Type B pancreatic cell (in vitro differentiated cells): ENCODE measurements at places on chromosomes 1 and 21. TPM values are rescaled to one million over a fixed set of nuclear protein-coding genes. Genes with fewer than 3 reads are reported as not detected.
A peak's percentile ranks its signal among the peaks of the same experiment; 100 is the strongest.

DNA sequence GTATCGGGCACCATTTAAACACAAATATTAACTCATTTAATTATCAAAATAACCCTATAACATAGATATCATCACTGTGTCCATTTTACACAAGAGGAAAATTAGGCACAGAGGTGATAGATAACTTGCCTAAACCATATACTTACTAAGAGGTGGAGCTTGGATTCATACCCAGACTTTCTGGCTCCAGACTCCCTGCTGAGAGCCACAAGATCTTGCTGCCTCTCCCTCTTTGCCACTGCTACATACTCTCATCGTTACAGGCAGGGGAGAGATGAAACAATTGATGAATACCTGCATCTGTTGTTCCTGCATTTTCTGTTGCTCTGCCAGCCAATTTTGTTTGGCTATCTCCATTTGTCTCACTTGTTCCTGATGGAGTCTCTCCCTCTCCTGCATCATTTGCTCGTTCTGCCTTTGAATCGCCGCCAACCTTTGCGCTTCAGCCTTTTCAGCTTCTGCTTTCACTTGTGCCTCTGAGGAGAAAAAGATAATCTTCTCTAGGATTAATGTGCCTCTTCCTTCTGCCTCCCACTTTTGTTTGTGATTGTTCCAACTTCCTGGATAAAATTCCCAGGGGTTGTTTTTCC lies 10.6 kb downstream of the GBP5 start:
- peaks cover 32% of the 10 kb centered on the region for H3K4me1 ChIP-seq
- H3K27ac ChIP-seq: peak overlapping the region; percentile 74
- no peak overlapping the region for H3K4me3 ChIP-seq
- no peak for DNase-seq
- H3K27me3 ChIP-seq: no peaks in the 10 kb centered on the region

DNA sequence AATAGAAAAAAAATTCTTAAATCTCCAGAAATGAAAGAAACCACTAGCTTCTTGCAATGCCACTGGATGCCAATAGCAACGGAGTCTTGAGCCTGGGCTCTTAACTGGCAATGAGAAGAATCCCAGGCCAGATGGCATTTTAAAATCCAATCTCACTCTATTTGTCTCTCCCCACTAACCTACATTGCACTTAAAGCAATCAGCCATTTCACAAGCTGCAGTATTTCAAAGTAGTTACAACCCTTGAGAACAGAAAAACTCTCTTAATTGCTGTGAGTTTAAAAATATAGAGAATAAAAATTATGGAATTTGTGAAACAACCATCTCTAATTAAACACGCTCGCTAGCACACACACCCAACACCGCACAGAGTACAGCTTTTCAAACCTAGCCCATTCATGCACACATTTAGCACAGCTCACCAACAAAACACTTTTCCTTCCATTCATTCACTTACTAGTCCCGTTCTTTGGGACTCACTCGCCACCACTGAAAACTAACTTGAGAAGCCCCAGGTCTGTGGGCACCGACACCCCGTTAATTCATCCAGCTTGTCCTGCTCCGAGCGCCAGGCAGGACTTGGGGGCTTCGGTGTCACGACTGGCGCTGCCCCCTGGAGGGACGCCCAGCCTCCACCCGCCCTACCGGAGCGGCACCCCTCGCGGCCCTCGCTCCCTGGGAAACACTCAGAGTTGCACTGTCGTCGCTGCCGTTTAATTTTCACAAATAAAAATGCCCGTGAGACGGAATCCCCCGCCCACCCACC lies 1.0 kb downstream of the DDAH1 start:
- H3K36me3 ChIP-seq: no peaks in the 10 kb centered on the region
- peak; percentile 69 for DNase-seq
- H3K4me1 ChIP-seq: peaks cover 24% of the 10 kb centered on the region
- H3K4me3 ChIP-seq: peak overlapping the region; percentile 81
- H3K27ac ChIP-seq: peak overlapping the region; percentile 29

DNA sequence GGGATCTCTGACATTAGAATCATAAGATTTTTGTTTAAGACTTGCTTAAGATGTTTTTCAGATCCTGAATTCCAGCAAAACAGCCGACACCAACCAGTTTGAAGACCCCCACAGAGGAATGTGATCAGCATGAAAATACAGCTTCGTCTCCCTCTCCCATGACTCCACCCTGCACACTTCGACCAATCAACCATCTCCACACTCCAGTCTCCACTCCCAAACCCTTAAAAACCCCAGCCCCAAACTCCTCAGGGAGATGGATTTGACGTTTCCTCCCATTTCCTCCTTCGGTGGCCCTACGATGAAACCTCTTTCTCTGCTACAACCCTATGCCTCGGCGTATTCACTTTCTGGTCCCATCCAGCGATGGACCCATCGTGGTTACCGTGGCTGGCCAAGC lies 30.1 kb upstream of the KIF26B start:
- H3K27me3 ChIP-seq: peaks cover 12% of the 10 kb centered on the region
- H3K27ac ChIP-seq: no peak overlapping the region
- DNase-seq: no peak
- H3K4me3 ChIP-seq: no peak overlapping the region
- H3K4me1 ChIP-seq: peaks cover 4% of the 10 kb centered on the region

- no peak overlapping the region for H3K4me3 ChIP-seq
- H3K4me1 ChIP-seq: peaks cover 8% of the 10 kb centered on the region
- no peak for DNase-seq
- peaks cover 94% of the 10 kb centered on the region for H3K27me3 ChIP-seq
Measured at GRCh38 chr1:156439036-156439776, 61.4 kb downstream of the MEF2D start.

DNA sequence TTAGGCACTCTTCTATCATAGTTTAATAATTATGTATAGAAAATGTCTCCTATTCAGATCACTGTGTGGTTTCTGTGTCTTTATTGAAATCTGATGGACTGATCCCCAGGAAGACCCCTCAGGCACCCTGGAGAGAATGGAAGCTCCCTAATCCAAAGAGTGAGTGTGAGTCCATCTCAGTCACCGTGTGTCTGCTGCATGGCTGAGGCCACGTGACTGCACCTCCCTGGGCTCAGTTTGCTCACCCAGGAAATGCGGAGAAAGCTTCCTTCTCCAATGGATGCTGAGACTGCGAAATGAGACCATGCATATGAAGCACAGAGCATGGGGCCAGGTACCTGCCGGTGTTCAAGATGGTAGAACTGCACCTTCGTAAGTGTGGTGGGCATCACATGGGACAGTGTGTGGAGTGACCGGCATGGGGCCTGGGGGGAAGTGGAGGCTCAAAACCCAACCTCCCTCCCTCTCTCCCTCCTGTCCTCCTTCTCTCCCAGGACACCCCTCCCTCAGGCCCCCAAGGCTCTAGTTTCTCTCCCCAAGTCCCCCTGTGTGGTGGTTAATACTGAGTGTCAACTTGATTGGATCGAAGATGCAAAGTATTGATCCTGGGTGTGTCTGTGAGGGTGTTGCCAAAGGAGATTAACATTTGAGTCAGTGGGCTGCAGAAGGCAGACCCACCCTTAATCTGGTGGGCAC lies 557.5 kb downstream of the PTPRU start:
- H3K4me1 ChIP-seq: peaks cover 6% of the 10 kb centered on the region
- no peak for DNase-seq
- peak overlapping the region; percentile 44 for H3K27ac ChIP-seq
- peaks cover 4% of the 10 kb centered on the region for H3K27me3 ChIP-seq
- no peak overlapping the region for H3K4me3 ChIP-seq

GRCh38 chr1:9449110-9449627 lies 90.1 kb upstream of the SLC25A33 start:
- peak overlapping the region; percentile 54 for H3K4me3 ChIP-seq
- H3K36me3 ChIP-seq: no peaks in the 10 kb centered on the region
- peaks cover 36% of the 10 kb centered on the region for H3K4me1 ChIP-seq
- no peaks in the 10 kb centered on the region for H3K27me3 ChIP-seq
- H3K27ac ChIP-seq: peak overlapping the region; percentile 50

GRCh38 chr1:235669277-235669676 lies 19.7 kb upstream of the GNG4 start:
- DNase-seq: no peak
- no peak overlapping the region for H3K27ac ChIP-seq
- no peaks in the 10 kb centered on the region for H3K27me3 ChIP-seq
- peaks cover 25% of the 10 kb centered on the region for H3K36me3 ChIP-seq

Gene CELA3A
- total RNA-seq: 0.40 TPM in 1 of 2 replicates, not detected in the other

Gene SIK1
- total RNA-seq: 17.0 and 44.3 TPM in 2 replicates

Gene DNAJC28
- total RNA-seq: 2.3 and 3.0 TPM in 2 replicates

Gene SIM2
- total RNA-seq: 0.50 and 14.8 TPM in 2 replicates

Gene WNT2B
- 2.7 and 41.0 TPM in 2 replicates for total RNA-seq
